Gastrocnemius medialis (tissue), 4 donors: ENCODE measurements at places on chromosomes 4 and X. TPM values are rescaled to one million over a fixed set of nuclear protein-coding genes. Genes with fewer than 3 reads are reported as not detected.

Gene EFHC2
- total RNA-seq = not detected

Gene SRPX2
- total RNA-seq = 16.6 TPM

Gene VEGFD
- total RNA-seq = 5.1 TPM

Gene VSIG4
- 36.4 TPM for total RNA-seq

- no peak for DNase-seq
Measured at GRCh38 chrX:255923-256331, 25.3 kb upstream of the PLCXD1 start.

DNA sequence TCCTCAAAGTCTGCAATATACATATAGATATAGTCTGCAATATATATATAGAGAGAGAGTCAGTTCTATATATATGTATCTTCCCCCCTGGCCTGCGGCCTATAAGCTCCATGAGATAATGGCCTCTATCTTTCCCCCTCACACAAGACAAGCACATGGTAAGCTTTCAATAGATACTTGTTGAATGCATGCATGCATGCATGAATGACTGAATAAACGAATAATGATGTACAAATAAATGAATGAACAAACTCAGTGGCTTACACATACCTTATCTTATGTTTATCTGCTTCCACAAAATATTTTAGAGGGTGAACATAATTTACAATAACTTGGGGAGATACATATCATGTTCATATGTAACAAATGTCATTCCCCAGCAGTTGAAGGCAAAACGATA, 6.3 kb upstream of the GPM6A start:
- DNase-seq = no peak

GRCh38 chr4:148015058-148015457, 283.2 kb downstream of the ARHGAP10 start:
- DNase-seq = no peak

DNA sequence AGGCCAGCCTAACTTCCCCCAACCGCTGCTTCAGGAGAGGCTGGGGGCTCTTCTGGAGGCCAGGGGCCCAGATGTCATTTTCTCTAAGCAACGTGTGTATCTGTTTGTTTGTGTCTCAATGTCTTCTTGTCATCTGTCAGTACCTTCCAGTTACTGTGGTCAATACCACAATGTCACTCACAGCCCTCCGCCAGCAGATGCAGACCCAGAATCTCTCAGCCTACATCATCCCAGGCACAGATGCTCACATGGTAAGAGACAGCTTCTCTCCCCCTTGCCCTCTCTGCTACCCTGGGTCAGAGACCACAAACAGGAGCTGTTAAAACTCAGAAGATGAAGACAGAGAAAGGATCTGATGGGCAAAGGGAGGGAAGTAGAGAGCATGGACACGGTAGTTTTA, 5.0 kb downstream of the XPNPEP2 start:
- DNase-seq = no peak
